NCI-H146 (cell line): ENCODE measurements at places on chromosomes 1 and 21.

GRCh38 chr1:193070942-193071341 is 11.5 kb downstream of the RO60 start:
- DNase-seq: peak; percentile 63

DNA sequence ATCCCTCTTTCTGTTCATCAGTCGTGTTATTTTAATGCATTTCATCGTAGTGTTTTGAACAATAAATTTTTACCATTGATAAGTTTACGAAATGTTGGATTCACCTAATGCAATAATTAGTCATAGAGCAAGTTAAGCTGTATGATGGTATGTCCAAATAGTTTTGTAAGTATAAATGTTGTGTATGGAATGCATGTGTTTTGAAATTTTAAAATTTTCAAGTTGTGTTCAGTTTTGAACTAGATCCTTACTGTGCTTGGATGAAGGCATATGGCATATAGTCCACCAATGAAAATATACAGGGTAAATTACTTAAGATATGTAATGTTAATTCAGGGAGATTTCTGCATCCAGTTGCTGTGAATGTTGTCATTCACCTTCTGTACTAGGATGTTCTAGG is 2.3 kb downstream of the ZMYM4 start:
- no peak for DNase-seq

DNA sequence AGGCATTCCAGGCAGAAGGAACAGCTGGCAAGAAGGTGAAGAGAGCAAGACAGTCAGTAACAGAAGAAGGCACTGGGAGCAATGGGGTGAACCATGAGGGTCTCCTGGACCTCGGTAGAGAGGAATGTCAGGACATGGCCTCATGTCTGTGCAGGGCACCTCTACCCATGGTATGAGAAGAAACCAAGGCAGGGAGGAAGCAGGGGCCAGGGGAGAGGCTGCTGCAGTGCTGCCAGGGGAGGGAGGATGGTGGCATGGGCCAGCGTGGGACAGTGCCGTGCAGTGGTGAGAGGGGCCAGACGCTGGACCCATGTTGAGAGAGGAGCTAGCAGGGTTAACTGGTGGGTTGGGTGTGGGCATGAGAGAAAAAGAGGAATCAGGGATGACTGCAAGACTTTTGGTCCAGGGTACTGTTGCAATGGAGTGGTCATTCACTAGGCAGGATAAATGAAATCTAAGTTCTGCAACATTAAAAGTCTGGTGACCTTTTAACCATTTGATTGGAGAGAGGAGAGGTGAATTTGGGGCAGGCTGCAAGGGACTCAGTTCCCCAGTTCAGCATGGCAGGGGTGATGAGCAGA is 577.6 kb downstream of the MATN1 start:
- no peak for DNase-seq

GRCh38 chr21:42448686-42449085 is 45.0 kb downstream of the UBASH3A start:
- no peak for DNase-seq

DNA sequence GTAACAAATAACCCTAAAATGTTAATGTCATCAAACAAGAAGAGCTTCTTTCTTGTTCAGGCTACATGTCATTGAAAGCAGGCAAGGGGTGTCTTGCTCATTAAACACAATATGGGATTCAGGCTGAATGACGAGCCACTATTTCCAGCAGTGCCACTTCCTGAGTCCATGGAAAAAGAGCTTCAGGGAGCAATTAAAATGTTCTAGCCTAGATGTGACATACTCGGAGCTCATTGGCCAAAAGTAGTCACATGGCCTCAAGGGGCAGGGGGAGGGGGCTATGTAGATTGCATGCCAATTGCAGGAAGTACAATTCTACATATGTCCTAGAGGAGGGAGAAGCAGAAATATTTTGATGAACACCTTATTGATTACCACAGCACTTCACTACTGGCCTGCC is 685.3 kb upstream of the ADGRL2 start:
- no peak for DNase-seq

- DNase-seq: no peak
These were observed 13.6 kb upstream of the C1QTNF12 start for GRCh38 chr1:1259951-1260600.

DNA sequence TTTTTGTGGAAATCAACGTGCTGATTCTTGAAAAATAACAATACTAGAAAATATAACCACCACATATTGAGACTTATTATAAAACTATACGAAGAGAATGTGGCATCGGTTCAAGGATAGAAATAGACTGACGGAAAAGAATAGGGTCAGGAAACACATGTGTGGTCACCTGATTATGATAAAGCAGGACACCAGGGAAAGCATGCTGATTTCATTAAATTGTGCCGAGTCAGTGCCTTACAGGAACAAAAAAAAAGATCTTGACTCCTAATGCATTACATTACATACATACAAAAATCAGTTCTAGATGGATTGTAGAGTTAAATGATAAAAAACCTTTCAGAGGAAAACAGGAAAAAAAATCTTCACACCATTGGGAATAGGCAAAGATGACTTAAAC is 43.5 kb upstream of the SERPINC1 start:
- no peak for DNase-seq

GRCh38 chr1:81833722-81834121 is 33.0 kb downstream of the ADGRL2 start:
- no peak for DNase-seq
